Stimulated activated CD8-positive, alpha-beta memory T cell treated with anti-CD3 and anti-CD28 coated beads, Interleukin-4, amount 100 ng/mL, for 1 hour (primary cell): ENCODE measurements at places on chromosomes 13 and 19.

DNA sequence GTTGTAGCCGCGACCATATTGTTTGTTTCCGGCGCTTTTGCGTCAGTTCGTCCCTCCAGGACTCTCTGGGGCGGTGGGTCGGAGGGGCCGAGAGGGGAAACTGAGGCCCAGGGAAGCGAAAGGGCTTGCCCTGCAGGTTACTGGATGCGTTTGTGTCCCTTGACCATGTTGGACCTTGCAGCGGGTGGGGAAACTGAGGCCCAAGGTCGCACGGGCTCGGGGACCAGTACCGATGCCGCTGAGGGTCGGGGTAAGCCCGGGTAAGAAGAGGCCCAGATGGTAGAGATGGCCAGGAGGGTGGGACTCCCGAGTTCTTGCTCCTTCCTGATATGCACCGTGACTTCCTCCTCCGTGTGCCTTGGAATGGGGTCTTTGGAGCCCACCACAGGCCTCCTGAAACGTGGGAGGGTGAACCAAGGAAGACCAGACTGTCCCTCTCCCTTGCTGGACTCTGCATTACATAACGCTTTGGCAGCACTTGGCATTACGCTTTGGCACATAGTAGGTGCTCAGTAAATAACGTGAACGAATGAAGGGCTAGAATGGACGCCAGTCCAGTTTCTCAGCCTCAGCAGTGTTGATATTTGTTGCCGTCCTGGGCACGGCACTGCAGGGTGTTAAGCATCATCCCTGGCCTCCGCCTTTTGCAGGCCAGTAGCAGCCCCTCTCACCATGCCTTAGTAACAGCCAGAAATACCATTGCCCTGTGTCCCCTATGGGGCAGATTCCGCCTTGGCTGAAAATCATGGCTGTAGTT is 743 bp downstream of the CHAF1A start:
- no peak for DNase-seq

GRCh38 chr19:14515501-14516047 is 2.6 kb downstream of the DNAJB1 start:
- DNase-seq = no peak

GRCh38 chr13:109568339-109568818 is 218.0 kb downstream of the IRS2 start:
- no peak for DNase-seq

GRCh38 chr19:1285737-1286360 is at the start of gene EFNA2:
Gene EFNA2 (plus strand): TSS chr19:1285873. CDS start chr19:1286169, 296 bp downstream.
- DNase-seq = no peak

DNA sequence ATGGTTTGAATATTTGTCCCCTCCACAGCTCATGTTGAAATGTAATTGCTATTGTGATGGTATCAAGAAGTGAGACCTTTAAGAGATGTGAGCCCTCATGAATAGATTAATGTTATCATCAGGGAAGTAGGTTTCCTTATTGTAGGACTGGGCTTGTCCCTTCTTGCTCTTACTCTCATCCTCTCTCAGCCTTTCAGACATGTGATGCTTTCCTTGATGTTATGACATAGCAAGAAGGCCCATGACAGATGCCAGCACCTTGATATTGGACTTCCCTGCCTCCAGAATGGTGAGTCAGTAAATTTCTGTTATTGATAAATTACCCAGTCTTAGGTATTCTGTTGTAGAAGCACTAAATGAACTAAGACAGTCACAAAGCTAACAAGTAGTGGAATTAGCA is 5.7 kb upstream of the ZMYM2 start:
- DNase-seq = no peak

DNA sequence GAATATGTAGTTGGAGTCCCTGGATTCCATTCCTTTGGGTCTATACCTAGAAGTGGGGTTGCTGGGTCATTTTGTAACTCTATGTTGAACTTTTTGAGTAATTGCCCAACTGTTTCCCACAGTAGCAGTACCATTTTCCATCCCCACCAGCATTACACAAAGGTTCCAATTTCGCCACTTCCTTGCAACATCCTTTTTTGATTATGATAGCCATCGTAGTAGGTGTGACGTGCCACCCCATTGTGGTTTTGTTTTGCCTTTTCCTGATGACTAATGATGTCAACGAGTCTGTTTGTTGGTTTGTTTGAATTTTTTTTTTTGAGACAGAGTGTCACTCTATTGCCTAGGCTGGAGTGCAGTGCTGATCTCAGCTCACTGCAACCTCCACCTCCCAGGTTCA is 3.3 kb upstream of the PEX11G start:
- DNase-seq = no peak

DNA sequence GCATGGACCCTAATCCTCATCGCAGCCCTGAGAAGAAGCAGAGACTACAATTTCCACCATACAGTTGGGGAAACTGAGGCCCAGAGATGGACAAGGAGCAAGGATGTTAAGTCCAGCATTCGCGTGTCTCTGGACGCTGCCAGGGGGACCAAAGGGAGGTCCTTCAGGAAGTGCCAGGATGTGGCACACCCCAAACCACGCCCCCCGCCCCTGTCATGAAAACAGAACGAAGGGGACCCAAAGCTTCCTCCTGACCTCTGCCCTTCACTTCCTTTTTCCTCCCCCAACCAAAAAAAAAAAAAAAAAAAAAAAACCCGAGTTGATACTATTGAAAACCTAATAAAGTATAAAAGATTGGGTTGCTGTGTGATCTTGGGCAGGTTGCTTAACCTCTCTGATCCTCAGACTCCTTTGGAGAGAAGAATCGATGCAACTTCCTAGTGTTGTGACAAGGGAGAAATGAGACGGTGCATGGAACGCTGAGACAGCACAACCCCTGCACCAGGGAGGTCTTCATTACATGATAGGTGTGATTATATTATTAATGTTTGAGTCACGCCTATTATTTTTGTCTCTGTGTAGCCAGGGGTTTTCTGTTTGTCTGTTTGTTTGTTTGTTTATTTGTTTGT is 2.7 kb upstream of the ZBTB7A start:
- DNase-seq = no peak

DNA sequence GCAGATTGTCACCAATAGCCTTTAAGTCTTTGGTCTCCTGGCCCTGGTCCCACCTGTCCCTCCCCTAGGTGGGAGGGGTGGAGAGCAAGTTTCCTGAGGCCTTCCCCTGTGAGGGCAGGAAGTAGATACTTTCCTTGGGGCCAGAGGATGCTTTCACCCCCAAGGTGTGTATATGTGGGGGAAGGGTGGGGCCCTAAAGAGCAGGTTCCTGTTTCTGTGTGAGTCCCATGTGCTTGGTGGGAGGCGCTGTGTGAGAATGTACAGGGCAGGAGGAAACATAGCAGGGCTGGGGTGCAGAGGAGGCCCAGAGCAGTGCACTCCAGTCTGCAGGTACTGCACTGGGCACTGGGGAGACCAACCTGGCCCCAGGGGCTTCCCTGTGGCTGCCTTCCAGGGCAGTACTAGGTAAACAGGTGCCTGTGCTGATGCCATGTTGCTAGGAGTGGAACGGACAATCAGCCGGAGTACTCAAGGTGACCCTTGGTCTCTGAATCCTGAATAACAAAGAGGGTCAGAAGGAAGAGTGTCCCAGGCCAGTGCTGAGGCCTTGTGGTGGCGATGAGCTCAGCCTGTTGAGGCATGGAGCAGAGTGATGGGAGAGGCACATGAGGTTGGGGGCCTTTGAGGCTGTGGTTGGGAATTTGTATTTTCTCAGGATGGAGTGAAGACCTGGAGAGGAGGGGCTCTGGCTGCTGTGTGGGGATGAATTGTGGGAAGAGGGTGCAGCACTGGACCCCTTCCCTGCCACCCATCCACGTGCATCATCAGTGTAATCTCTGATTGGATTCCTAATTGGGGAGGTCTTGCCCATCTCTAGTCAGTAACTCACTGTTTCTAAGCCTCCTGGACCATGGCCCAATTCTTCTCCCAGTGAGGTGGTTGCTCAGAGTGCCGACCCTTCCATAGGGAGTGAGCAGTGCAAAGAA is 5.1 kb downstream of the EGLN2 start:
- DNase-seq = peak; percentile 27

DNA sequence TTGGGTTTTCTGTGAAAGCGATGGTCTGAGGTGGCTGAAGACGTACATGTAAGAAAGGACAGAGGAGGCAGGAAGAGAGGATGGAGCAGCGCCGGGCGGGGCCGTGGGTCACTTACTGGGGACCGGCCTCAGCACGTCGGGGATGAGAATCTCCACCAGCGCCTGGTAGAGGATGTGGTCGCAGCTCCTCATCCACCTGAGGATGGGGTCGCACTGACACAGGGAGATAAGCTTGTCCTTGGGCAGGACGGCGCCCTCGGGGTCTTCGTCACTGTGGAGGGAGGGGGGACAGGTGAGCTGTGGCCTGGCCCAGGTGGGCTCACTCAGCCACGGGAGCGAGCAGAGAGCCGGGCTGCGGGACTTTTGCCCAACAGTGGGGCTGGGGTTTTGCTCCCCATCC is 29.0 kb upstream of the RANBP3 start:
- no peak for DNase-seq

- no peak for DNase-seq
These were observed 2.5 kb downstream of the ZNF430 start for GRCh38 chr19:21022996-21023395.

GRCh38 chr19:14915116-14915515 is 26.2 kb upstream of the OR7C2 start:
- DNase-seq = no peak
